ENCODE measurements at places on chromosomes 12 and 14.

DNA sequence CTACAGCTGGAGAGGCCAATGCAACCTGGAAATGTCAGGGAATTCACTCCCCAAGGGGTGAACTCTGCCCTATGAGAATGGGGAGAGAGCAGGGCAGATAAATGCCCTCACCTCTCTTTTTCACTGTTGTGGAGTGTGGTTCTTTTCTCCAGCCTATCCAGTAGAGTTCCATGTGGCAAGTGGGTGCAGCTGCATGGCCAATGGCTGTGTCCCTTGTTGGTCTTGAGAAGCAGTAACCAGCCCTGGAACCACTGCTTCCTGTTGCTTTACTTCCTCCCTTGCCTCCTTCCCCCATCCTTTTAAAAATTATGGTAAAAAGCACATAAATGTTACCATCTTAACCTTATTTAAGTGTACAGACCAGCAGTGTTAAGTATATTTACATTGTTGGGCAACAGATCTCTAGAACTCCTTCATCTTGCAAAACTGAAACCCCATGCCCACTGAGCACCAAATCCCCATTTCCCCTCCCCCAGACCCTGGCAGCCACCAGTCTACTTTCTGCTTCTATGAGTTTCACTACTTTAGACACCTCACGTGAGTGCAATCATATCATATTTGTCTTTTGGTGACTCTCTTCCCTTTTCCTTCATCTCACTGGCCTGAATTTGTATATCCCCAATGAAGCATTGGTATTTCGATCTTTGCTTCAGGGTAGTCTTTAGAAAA lies 77.0 kb upstream of the GRIP1 start:
- no peak for DNase-seq

GRCh38 chr12:53712059-53712643 lies 15.1 kb downstream of the CALCOCO1 start:
- DNase-seq = no peak

DNA sequence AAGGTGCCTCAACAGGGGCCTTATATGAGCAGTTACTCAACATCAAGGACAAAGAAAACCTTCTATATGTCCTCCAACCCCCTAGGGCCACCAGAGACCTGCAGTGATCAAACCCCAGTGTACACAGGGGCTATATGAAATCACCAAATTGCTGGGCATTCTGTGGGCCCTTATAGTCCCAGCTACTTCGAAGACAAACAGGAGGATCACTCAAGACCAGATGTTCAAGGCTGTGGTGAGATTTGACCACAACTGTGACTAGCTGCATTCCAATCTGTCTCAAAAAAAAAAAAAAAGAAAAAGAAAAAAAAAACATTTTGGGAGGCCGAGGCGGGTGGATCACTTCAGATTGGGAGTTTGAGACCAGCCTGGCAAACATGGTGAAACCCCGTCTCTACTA lies 51.0 kb upstream of the PRB2 start:
- no peak for DNase-seq

GRCh38 chr14:104462651-104463630 lies 116.6 kb upstream of the C14orf180 start:
- no peak for DNase-seq

DNA sequence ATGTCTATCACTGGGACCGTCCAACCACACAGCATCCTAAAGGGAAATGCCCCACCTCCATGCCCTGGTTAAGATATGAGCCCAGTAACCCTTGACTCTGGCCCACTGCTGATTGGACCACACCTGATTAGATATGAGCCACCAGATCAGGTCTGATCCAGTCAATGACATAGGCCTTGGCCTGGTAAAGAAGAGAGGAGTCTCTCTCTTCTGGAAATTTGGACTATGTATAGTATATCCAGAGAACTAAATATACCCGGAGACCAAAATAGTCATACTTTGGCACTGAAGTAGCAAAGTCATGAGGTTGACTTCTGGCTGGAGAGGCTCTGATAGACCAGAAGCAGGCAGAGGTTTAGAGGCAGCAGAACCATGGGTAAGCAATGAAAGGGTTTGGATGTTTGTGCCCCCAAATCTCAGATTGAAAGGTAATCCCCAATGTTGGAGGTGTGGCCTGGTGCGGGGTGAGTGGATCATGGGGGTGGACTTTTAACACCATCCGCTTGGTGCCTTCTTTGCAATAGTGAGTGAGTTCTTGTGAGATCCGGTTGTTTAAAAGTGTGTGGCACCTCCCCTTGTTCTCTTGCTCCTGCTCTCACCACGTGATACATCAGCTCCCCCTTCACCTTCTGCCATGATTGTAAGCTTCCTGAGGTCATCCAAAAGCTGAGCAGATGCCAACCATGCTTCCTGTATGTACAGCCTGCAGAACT lies 68.4 kb downstream of the HSPB8 start:
- DNase-seq = no peak

- DNase-seq = no peak
Observed at GRCh38 chr14:75442642-75443041, 14.8 kb downstream of the JDP2 start.

DNA sequence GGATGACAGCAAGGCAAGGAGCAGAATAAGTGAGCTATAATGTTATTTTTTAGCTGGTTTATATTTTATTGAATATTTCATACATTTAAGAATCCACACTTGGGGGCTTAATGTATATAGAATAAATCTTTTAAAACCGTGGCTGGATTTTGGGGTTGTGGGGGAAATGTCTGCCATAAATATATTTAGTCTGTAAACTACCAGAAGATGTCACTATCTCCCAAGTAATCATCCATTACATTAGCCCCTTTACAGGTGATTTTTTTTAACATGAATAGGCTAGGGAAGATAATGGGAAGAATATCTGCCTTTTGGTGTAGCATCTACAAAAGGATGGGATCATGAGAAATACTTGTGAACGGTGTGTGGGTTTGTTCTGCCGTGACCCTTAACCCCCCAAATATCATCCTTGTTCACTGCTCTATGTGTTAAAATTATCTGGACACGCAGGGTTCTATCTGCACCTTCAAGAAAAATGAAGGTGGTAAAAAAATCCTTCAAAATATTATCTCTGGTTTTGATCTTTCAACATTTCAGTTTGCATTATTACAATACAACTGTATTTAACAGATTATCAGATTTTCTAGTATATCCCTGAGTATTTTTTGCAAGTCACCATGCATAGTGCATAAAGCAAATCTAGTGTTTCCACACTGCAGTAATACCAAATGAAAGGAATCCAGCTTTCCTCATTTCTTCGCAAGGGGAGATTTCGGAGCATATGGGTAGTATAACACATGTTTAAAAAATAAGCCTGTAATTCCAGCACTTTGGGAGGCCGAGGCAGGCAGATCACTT lies 8.0 kb upstream of the SLC17A8 start:
- peak; percentile 37 for DNase-seq

All from erythroblast (primary cell).